ENCODE measurements at places on chromosomes 1 and 21.
A peak's percentile ranks its signal among the peaks of the same experiment; 100 is the strongest.

- DNase-seq = no peak
These were observed 1338.7 kb upstream of the ADGRL2 start for GRCh38 chr1:80462006-80462405.

DNA sequence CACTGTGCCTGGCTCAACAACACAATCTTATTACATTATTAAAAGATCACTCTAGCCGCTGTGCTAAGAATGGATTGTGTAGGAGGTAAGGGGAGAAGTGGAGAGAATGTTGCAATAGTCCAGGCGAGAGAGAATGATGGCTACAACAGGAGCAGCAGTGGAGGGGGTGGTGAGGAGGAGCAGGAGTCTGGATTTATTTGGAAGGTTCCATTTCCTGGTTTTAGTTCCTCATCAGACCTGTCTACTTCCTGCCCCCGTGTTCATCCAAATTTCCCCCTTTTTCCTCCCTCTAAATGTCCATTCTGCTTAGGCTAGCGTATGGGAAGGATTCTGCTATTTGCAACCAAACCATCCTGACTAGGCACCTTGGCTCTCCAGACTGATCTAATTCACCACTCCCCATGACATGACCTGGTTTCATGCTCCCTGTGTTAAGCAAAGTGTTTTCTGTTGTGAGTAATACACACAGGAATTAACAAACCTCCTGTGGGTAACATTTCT is 35.1 kb upstream of the EYA3 start:
- no peak for DNase-seq

- DNase-seq = peak; percentile 30
These were observed at the start of gene C1orf94 for GRCh38 chr1:34176830-34177603. Gene C1orf94 (plus strand): TSS chr1:34176907. CDS start chr1:34177790, 883 bp downstream.

DNA sequence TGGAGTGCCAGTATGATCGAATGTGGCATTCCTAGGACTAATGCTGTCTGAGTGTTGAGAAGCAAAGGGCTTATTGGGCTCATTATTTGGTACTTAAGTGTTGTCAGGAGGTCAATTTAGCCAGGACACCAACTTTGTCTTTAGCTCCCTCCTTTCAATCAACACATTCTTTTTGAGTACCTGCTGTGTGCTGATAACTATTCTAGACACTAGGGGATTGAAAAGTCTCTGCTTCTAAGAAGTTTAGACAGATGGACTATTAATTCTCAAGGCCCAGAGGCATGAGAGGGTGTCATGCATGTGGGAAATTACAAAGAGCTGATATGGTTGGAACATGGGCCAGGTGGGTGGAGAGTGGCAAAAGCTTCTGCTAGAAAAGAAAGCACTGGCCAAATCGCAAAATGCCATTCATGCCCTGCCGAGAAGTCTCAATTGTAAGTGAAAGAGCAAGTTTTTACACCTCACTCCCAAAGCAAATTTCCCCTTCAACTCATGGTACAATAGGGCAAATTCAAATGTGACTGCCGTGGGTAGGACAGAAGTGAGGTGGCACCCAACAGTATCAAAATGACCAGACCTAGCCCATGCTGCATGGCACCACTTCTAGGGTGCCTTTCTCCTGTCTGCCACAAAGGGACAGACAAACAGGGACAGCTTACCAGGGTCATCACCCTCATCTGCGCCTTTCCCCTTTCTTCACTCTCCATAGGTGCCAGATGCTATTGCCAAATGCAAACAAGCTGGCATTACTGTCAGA is 53.6 kb upstream of the LAX1 start:
- DNase-seq = no peak

DNA sequence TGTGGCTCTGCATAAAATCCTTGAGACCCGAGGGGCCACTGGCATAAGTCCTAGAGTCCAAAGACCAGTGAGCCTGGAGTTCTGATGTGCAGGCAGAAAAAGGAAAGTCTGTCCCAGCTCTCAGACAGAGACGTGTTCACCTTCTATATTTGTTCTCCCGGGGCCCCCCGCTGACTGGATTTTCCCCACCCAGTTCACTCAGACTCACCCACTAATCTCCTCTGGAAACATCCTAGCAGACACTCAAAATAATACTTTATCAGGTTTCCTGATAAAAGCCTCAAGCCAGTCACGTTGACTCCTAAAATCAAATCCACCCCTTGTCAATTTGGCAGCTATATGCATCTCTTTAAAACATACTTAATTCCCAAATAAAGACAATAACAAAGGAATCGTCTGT is 1084.2 kb upstream of the NCAM2 start:
- no peak for DNase-seq

DNA sequence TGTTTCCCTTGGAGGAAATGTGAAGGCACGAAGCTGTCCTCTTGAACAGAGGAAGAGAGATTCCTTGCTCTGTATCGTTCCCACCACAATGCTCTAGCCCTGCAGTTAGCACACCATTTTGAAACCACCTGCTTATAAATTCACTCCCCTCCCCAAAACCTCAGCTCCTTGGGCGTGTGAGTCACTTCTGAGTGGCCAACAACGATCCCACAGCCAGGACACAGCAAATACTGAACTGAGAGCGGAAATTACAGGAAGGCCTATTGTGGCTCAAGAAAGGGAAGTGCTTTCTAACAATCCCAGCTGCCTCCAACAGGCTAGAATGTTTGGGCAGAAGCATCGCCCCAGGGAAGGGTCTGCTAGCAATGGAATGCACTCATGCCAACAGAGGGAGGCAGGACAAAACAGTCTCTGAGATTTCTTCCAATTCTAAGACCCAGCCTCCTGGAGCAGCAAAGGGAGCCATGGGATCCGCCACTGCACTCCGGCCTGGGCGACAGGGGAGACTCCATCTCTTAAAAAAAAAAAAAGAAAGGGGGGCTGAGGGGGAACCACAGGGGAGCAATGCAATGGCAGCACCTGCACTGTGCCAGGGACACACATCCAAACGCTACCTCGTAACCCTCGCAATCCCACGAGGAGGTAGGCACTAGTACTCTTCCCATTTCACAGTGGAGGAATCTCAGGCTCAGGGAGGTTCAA is 1.9 kb downstream of the TMEM53 start:
- DNase-seq = no peak

DNA sequence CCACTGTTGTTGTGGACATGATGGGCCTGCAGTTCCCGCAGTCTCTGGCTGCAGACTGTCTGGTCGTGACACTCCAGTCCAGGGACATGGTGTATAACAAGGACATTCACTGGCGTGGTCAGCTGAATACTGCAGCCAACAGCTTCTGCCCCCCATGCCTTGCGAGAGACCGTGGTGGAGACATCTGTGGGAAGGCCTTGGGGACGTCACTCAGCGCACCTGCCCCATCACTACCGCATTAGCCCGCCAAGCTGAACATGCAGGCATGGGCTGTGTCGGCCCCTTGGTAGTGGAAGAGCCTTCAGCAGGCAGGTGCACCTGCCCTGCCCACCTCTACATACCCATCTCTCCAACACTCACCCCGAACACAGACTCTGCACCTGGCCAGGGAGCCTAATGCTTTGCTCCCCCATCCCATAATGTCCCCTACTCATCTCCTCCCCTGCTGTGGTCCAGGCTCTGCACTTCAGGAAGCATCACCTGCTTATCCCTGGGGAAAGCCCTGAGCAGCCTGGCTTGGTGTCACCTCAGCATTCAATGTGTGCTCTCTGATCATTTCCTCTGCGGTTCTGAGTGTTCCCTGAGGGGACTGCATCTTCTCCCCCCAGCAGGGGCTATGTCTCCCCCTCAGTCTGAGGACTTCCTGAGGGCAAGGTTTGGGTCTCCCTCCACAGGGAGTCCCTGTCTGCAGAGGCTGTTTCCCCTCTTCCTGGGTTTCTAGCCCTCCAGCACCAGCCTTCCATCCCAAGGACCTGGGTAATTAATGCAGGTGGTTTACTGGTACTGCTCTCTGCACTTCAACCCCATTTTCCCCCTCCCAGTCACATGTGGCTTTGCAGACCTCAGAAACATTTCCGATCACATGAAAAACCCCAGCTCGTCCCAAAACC is 3.2 kb downstream of the PGLYRP4 start:
- peak; percentile 17 for DNase-seq

DNA sequence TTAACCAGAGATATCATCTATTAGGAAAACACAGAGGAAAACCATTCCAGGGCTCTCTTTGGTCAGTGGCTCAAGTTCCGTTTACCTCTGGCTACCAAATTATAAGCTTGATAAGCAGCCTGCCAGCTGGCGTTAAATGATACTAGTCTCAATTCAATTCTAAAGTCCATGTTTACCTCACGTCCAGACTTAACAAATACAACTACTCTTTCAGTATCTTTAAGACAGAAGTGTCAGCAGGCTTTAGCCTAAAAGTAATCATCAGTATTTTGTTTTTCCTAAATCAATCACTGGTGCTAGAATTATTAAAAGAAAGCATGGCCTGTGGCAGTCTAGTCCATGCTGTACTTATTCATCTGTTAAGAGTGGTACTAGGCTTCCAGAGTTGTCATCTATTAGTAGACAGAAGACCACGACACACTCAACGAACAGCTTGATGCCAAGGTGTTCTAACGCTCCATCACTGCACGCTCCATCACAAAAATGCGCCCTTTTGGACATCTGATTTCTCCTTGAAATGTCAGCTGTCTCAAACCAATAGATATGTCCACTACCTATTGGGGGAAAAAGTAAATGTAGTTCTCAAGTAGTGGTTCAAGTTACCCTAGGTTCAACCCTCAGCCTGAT is 1.5 kb downstream of the IVNS1ABP start:
- DNase-seq = no peak

GRCh38 chr1:208570362-208570761 is 326.2 kb upstream of the PLXNA2 start:
- no peak for DNase-seq

GRCh38 chr21:39612233-39613040 is at the start of gene B3GALT5:
Gene B3GALT5 (plus strand): TSS chr21:39612940. CDS start chr21:39660560, 47,620 bp downstream.
- DNase-seq = no peak

- DNase-seq = no peak
These were observed 80.4 kb upstream of the TARDBP start for GRCh38 chr1:10932088-10932487.

GRCh38 chr1:85220756-85221201 is 20.0 kb upstream of the SYDE2 start:
- no peak for DNase-seq

DNA sequence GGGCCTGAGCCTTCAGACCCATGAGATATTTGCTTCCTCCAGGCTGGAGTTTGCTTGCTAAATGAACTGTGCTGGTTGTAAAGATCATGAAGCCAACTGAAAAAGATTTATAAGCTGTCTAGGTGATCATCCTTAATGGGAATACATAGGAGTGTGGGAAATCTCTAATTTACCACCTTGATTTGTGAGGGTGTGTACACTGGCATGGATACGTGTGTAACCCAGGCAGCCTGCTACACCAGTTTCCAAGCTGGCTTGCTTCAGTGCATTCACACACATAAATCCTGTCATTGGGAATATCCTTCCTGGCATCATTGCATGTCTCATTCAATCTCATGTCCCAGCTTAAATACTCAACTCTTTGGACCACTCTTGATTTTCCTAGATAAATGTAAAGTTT is 57.6 kb upstream of the GNG12 start:
- DNase-seq = peak; percentile 43

- DNase-seq = no peak
These were observed 49.4 kb downstream of the LEPR start for GRCh38 chr1:65469889-65470340.

- DNase-seq = no peak
These were observed 154.1 kb downstream of the TRABD2B start for GRCh38 chr1:47843059-47843458.

Data from D341Med (cell line).